ENCODE measurements at places on chromosomes 5 and 9.

GRCh38 chr9:34689512-34689911 lies 1.6 kb downstream of the CCL19 start:
- DNase-seq = no peak

DNA sequence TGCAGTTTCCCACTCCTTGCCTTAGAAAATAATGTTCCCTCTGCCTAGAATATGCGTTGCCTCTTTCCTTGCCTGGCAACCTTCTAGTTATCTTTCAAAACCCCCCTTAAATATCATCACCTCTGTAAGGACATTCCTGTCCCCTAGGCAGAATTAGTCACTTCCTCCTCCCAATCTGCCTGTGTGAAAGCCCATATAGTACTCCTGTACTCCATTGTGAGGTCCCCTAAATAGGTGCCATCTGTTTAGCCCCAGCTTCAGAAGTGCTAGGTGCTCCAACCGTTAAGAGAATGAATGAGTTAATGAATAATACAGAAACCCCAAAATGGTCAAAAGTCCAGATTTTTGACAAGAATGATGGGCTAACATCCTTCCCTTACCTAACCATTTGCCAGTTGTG lies 181.4 kb downstream of the GDNF start:
- no peak for DNase-seq

DNA sequence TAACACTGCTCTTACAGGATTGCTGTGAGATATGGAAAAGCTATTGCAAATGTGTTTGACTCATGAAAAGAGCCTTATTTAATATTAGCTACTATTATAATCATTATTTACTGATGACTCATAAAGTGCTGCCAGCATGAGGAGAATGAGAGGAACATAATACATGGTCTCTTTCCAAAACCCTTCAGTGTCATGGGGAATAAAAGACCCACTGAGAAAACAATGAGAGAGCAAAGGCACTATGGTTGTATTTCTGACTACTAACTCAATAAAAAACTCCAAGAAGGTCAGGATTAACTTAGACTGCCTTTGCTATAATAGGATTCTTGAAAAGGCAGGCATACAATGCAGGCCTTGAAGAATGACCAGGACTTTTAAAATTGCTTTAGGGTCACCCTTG lies 633.5 kb downstream of the DTWD2 start:
- DNase-seq = no peak

DNA sequence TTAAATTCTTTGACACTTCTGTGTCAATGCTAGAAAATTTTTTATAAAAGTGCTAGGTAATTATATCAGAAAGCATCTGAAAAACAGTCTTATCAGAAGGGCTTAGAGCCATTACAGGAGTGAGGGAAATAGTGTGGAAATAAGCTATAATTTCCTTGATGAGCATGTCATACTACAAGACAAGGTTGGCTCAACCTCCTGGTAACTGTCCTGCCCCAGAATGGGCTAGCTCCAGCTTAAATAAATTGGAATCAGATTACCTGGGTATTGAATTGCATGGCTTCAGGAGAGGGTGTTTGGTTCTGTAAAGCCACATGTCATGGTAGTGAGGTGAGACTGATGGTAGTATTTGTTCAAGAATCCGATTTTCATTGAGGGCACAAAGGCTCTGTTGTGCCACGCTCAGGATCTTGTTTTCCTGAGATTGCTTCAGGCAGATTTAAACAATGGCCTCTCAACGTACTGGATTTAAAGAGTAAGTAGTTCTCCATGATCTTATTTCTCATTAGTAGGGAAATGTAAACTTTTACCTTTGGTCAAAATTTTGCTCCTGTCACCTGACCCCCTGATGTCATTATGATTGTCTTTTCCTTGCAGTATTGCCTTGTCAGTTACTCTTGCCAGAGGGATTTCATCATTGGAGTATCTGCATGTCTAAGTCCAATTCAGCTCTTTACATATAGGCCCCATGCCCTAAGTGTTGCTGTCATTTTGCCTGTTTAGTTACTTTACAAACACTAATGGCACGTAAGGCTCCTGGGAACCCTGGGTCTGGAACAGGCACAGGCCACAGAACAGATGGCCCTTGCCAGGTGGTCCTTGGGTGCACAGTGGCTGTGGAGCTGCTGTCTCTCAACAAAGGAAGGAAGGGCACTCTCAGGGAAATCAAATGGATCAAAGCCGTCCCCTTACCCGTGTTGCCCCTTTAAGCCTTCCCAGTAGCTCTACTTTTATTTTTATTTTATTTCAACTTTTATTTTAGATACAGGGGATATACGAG lies 21.3 kb downstream of the TRIO start:
- no peak for DNase-seq

DNA sequence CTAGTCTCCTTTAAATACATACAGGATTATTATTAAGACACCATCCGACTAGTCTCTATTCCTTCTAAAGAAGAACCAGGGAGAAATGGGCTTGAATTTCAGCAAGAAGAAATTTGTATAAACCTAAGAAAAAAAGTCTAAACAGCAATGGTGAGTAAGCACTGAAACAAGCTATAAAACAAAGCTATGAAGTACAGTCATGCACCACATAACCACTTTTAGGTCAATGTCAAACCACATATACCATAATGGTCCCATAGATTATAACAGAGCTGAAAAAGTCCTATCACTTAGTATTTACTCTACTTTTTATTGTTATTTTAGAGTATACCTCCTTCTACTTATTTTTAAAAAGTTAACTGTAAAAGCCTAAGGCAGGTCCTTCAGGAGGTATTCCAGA lies 102.0 kb upstream of the NFIB start:
- no peak for DNase-seq

GRCh38 chr5:181230551-181230950 lies 7.5 kb downstream of the TRIM41 start:
- DNase-seq = no peak

DNA sequence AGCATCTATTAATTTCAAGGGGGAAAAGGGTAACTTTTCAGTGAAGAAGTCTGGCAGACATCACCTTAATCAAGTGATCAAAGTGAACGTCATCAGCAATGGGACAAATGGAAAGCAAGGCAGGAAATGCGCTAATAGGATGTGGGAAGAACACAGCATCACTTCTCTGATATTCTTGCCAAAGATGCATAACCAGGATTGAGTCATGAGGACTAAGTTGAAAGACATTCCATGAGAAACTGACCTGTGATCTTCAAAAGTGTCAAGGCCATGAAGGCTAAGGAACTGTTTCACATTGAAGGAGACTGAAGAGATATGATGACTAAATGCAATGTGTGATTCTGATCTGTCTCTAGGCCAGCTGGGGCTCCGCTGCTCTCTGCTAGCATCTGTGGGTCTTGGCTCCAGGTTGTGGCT lies 92.9 kb downstream of the NDFIP1 start:
- peak; percentile 24 for DNase-seq
